ENCODE measurements at places on chromosomes 12 and 14. TPM values are rescaled to one million over a fixed set of nuclear protein-coding genes. Genes with fewer than 3 reads are reported as not detected.

DNA sequence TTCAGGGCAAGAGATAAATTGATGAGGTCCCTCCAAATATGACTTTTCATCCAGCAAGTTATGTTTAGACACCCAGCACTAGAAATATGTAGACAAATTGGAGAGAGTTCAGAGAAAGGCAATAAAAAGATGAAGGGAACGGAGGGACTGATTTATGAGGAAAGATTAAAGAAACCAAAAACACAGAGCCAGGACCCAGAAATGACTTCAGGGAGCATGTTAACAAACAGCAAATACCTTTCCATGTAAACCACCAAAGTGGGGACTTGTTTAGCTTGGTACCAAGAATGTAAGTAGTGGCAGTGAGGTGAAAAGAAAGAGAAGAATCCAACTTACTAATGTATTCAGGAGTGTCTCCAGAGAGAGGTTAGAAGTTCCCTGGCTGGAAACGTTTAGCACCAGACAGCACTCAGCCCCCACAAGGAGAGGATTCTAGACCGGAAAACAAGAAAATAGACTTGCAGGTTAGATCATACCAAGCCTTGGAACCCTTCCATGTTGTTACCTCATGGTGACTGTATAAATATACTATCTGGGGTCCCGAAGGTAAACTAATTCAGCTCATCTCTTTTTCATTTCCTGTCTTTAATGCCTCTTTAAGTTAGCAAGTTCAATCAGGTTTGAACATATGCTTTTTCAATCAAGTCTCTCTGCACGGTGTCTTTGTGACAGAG lies 79.2 kb downstream of the TBC1D30 start:
- H3K4me3 ChIP-seq: no peak overlapping the region
- no peaks in the 10 kb centered on the region for H3K36me3 ChIP-seq
- no peaks in the 10 kb centered on the region for H3K27me3 ChIP-seq
- H3K4me1 ChIP-seq: no peaks in the 10 kb centered on the region

- H3K27ac ChIP-seq: no peak overlapping the region
- no peak for DNase-seq
- no peaks in the 10 kb centered on the region for H3K4me1 ChIP-seq
- no peak overlapping the region for H3K4me3 ChIP-seq
- no peaks in the 10 kb centered on the region for H3K36me3 ChIP-seq
- no peaks in the 10 kb centered on the region for H3K27me3 ChIP-seq
Measured at GRCh38 chr14:25756876-25757275, 706.9 kb upstream of the STXBP6 start.

DNA sequence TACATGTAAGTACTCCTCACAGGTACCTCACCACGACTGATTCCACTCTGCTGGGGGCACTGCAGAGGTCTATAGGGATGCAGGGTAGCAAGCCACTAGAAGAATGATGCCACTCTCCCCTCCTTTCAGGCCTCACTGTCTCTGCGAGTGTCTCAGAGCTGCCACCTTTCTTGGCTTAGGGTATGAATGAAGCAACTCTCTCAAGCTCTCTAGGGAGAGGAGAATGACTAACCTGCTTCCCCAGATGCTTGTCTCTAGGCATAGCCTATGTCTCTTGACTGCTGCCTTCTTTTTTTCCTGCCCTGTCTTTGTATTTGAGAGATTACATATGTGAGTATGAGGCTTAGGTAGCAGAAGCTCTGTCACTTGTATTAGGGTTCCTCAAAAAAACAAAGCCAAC lies 566.5 kb upstream of the ATP2B1 start:
- no peak overlapping the region for H3K27ac ChIP-seq
- H3K4me3 ChIP-seq: no peak overlapping the region
- no peaks in the 10 kb centered on the region for H3K27me3 ChIP-seq

DNA sequence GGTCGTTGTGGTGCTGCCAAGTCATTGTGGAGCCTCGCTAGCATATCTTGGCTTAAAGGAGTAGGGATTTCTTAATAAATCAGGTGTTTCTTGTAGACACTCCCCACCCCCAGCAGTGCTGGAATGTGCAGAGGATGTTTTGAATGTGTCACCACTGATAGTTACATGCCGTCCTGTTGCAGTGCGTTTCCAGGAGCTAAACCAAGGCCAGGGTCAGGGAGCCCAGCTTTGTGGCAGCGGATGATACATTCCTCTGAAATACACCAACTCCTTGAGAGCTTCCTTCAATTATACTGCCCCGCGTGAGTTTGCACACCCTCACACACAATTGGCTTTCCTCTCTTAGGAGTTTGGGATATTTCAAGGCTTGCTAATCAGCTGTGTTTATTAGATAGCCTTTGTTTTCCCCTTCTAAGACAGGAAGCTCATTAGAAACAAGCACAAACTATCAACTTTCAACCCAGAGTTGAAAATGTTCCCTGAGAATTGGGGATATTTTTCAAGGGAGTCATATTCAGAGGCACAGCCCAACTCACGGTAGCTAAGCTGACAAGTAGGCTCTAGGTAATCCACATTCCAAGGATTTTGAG lies 154.9 kb downstream of the C12orf75 start:
- no peak overlapping the region for H3K4me3 ChIP-seq
- H3K27ac ChIP-seq: no peak overlapping the region
- H3K4me1 ChIP-seq: no peaks in the 10 kb centered on the region
- H3K36me3 ChIP-seq: no peaks in the 10 kb centered on the region

DNA sequence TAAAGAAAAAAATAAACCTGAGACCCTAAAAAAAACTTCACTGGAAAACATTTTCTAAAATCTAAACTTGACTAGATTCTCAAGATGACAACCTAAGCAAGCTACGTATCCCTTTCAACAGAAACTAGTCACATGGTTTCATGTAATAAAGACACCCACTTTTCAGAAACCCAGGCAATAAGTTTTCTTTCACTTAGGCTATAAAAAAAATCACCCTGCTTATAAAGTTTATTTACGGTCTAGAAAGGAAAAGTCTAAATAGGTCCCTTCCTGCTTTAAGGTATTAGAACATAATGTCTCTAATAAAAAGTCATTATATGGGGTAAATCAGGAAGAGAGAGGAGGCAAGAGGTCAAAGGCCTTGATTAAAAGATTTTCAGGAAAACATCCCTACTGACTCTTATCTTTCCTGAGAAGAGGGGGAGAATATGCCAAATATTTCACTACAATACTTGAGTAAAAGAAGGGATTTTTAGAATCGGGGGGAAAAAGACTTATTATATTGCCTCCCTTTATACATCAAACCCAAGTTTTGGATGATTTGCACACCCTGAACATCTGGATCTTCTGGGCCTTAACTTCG lies 9.5 kb downstream of the CLIP1 start:
- no peaks in the 10 kb centered on the region for H3K36me3 ChIP-seq
- H3K27me3 ChIP-seq: no peaks in the 10 kb centered on the region
- H3K4me3 ChIP-seq: no peak overlapping the region
- peaks cover 20% of the 10 kb centered on the region for H3K4me1 ChIP-seq
- peak overlapping the region; percentile 68 for H3K27ac ChIP-seq

GRCh38 chr14:65462411-65462810 lies 49.9 kb downstream of the FUT8 start:
- no peaks in the 10 kb centered on the region for H3K36me3 ChIP-seq
- H3K27me3 ChIP-seq: no peaks in the 10 kb centered on the region
- H3K4me3 ChIP-seq: no peak overlapping the region
- no peak overlapping the region for H3K27ac ChIP-seq

DNA sequence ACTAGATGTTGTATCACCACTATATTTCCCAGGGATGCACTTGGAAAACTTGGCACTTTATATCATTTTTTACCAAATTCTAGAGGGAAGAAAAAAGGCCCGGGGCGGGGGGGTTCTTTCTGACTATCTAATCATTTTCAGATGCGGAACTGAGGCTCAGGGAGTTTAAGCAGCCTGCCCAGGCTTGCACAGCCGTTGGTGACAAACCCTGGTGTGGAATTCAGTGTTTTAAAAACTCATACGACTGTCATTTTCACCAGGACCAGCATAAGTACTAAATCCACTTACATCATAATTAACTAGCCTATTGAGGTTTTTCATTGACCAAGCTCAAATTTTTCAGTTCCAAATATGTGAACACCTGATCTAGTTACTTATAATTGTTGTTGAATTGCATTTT lies 181.0 kb downstream of the IPO8 start:
- H3K27ac ChIP-seq: no peak overlapping the region
- no peaks in the 10 kb centered on the region for H3K27me3 ChIP-seq
- H3K4me3 ChIP-seq: no peak overlapping the region
- no peak for DNase-seq
- no peaks in the 10 kb centered on the region for H3K4me1 ChIP-seq

GRCh38 chr14:34931206-34931605 lies 51.6 kb upstream of the SRP54 start:
- no peaks in the 10 kb centered on the region for H3K4me1 ChIP-seq
- DNase-seq: peak; percentile 20
- no peaks in the 10 kb centered on the region for H3K27me3 ChIP-seq
- no peaks in the 10 kb centered on the region for H3K36me3 ChIP-seq

DNA sequence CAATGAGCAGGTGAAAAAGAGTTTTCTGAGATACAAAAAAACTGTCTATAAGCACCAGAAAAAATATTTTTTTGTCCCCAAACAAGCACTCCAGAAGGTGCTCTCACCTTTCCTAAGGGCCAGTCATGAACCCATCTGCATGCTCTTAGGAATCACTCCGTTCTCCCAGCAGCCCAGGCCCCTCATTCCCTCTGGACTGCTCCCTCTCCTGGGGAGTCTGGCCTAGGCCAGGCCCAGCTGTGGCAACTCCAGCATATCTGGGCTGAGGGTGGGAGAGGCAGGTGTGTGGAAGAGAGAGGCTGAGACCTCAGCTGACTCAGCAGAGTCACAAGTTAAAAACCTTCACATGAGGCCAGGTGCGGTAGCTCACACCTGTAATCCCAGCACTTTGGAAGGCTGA lies 54.6 kb downstream of the TRAFD1 start:
- no peak overlapping the region for H3K27ac ChIP-seq
- H3K27me3 ChIP-seq: no peaks in the 10 kb centered on the region
- DNase-seq: no peak
- no peak overlapping the region for H3K4me3 ChIP-seq
- H3K4me1 ChIP-seq: no peaks in the 10 kb centered on the region

DNA sequence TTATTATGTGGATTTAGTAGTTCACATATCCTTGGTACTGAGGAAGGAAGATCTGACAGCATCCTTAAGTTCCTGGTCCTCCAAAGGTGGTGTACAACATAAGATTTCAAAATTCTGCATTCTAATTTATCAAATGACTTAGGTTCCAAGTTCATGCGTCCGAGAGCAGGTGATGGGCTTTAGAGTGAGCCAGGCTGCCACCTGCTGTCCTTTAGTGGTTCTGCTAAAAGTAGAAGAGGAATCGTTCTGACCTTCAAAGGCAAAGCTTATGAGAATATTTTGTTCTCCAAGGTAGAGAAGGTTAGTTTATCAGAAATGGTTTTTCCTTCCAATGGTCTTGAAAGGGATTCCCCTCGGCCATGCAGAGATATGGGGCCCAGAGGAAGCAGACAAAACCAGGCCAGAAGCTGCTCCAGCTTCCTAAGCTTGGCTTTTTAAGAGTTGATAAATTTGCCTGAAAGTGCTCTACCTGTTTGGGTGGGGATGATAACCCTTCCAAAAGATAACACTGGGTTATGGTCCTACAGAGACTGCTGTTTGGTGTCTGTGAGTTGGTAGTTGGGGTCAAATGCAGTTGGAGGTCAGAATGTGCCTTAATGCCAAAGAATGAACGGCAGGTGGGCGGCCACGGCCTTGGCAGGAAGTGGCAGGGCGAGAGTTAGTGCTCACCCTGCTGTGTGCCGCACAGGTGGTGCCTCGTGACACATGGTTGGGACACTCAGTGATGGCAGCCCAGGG lies 29.1 kb upstream of the LRTM2 start:
- H3K36me3 ChIP-seq: peaks cover 3% of the 10 kb centered on the region
- no peaks in the 10 kb centered on the region for H3K27me3 ChIP-seq
- H3K4me1 ChIP-seq: peaks cover 12% of the 10 kb centered on the region
- no peak overlapping the region for H3K4me3 ChIP-seq

The RNF212B gene
- not detected for total RNA-seq

The POLE2 gene
- not detected for total RNA-seq

Data from transverse colon (tissue), 4 donors.